ENCODE measurements at places on chromosomes 13 and 19. TPM values are rescaled to one million over a fixed set of nuclear protein-coding genes. Genes with fewer than 3 reads are reported as not detected.
A peak's percentile ranks its signal among the peaks of the same experiment; 100 is the strongest.

ZNF470 gene
- 6.9 TPM for total RNA-seq

FBXO27 gene
- 14.5 TPM for total RNA-seq

DNA sequence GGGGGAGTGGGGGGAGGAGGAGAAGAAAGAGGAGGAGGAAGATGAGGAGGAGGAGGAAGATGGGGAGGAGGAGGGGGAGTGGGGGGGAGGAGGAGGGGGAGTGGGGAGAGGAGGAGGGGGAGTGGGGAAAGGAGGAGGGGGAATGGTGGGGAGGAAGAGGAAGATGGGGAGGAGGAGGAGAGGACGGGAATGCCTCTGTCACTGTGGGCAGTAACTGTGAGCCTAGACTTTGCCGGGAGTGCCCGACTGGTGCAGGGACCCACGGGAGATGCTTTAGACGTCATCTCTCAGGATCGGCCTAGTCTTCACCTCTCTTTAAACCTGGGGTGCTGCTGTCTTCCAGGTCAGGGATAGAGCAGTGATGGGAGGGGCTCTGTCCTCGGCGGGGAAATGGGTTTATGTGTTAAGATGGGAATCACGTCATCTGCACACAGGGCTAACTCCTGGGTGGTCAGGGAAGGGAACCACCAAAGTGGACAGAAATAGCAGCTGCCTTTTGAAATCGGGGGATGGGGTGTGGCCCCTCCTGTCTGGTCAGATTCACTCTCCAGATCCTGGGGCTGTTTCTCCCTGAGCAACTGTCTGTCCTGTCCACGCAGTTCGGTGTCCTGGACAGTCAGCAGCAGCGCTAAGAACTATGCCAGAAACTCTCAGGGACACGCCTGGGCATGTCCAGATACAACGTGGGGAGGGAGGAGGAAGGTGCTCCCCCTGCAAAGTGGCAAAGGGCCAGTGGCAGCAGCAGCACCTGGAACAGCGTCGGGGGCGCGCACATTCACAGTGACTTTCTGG lies 26.9 kb downstream of the GAS6 start:
- no peak for DNase-seq

GRCh38 chr19:703651-704446 lies 4.9 kb upstream of the PALM start:
- DNase-seq, result peak; percentile 97

Data from H9 (cell line).